Hematopoietic multipotent progenitor cell treated with erythropoietin and hydrocortisone succinate and interleukin-3 and kit ligand, for 6 days (in vitro differentiated cells): ENCODE measurements at places on chromosomes 11 and 22.

- DNase-seq, result no peak
Measured at GRCh38 chr22:44711690-44712555, 9.9 kb downstream of the PRR5 start.

DNA sequence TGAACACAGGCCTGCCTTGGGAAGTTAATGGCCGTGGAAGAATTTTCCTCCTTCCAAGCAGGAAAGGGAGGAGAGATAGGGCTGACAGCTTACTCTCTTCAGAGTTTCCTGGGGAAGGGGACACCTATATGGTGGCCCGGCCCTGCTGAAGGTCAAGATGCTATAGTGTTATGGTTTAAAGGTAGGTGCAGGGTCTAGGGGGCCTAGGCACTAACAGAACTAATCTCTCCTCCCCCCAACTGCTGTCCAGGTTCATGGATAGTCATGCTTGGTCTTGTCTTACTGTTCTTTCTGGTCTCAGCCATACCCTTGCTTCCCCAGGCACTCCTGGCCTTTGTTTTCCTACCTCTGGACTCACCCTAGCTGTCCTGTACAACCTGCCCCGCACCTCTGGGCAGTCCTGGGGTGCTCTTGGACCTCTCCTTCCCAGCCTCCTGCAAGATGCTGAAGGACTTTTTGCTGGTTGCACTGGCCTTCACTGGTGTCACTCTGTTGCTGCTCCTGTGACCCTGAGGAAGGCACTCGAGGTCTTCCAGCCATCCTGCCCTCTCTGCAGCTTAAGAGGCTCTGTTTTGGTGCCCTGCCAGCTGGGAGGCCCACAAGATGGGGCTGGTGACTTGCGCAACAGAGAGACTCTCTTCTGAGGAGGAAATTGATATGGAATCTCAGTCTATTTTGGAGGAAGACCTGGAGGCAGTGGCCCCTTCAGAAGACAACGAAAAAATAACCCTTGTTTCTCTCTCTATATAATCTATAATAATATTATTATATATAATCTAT, 17.9 kb downstream of the SEC14L3 start:
- peak; percentile 92 for DNase-seq

DNA sequence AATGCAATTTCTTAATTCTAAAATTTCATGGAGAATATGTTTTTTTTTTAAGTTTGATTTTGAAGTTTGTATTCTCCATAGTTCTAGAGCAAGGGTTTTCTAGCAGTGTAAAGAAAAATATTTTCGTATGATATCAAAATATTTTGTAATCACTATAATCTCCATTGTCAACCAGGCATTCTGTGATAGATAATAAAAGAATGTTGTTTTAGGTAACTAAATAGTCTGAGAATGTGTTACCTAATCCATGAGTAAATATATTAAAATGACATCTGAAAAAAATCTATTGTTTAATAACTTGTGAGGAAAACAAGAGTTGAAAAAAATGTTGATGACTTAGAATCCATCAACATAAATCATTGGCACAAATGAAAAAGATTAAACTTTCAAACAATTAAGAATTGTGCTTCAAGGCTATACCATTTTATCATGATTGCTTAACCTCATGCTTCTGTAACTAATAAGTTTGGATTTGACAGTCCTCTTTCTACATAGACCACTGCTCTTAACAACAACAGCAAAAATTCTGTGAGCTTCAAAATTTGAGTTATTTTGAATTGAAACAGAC, 2211.8 kb downstream of the LRRC4C start:
- no peak for DNase-seq

- DNase-seq, result no peak
Measured at GRCh38 chr22:44378380-44378779, 65.6 kb upstream of the SHISAL1 start.

DNA sequence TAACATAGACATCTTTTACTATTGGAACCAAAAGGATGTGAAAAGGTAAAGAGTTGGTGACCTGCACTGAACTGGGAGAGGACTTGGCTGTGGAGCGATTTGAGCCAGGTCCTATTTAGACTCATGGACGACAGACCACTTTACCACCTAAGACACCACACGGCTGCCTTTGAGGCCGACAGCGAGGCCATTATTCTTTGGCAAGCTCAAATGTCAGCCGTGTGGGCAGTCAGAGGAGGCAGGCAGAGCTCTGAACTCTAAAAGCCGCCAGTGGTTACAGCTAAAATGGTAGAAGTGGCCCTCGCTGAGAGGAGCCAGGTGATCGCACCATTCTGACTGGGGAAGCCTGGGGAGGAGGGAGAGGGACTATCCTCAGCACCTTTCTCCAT, 50.5 kb downstream of the SCUBE1 start:
- no peak for DNase-seq
